ENCODE measurements at places on chromosomes 7 and 10.

DNA sequence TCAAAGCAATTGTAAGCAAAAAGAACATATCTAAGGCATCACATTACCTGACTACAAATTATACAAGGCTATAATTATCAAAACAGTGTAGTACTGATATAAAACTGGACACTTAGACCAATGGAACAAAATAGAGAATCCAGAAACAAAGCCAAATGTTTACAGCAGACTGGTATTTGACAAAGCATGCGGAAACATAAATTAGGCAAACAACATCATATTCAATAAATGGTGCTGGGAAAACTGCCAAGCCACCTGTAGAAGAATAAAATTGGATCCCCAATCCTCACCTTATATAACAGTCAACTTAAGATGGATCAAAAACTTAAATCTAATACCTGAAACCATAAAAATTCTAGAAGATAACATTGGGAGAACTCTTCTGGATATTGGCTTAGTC, 240.8 kb upstream of the POM121L12 start:
- no peak for DNase-seq

- no peak for DNase-seq
These were observed 29.5 kb downstream of the APBB1IP start for GRCh38 chr10:26467639-26468038.

DNA sequence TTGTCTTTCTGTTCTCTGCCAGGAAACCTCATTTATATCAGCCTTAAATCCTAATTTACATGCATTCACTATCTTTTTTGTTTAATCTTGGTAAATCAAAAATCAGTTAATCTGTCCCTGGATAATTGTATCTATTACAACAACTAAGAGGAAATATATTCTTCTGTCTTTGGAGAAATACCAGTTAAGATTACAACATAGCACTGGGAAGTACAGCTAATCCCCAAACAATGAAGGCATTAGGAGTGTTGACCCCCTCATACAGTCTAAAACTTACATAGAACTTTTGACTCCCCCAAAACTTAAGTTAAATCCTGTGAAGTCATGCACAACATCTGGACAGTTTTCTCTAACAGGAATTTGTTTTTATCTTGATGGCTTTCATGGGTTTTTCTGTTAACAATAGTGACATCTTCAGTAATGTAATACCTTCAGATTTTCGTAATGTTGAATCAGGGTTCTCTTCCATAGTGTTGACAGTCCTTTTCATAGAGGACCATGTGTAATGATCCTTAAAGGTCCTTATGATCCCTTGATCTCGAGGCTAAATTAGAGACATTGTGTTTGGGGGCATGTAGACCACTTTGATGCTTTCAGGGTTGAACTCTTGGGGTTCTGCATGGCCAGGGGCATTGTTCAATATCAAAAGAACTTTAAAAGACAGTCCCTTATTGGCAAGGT, 24.1 kb upstream of the ABCC2 start:
- DNase-seq = no peak

GRCh38 chr10:49610114-49610457, at the start of gene SLC18A3:
Gene SLC18A3, plus strand, starts transcription at chr10:49610310. Its CDS starts 431 bp downstream, at chr10:49610741.
- DNase-seq = no peak

- DNase-seq = no peak
These were observed 225.2 kb downstream of the ZWINT start for GRCh38 chr10:56135828-56136227.

DNA sequence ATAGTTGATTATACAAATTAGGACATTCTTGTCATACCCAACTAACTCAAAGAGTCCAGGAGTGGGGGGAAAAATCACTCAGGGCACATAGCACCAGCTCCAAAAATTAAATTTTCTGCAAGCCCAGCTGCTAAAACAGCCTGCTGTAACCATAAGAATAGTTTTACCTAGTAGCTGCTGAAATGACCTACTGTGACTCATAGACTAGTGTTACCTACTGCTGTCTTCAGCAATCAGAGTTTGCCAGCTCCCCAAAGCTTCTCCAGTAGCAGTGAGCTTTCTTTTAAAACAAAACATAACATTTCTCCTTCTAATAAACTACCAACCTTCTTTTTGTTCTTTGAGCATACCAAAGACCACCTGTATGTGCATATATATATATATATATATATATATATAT, 4.2 kb upstream of the ARHGAP12 start:
- no peak for DNase-seq

DNA sequence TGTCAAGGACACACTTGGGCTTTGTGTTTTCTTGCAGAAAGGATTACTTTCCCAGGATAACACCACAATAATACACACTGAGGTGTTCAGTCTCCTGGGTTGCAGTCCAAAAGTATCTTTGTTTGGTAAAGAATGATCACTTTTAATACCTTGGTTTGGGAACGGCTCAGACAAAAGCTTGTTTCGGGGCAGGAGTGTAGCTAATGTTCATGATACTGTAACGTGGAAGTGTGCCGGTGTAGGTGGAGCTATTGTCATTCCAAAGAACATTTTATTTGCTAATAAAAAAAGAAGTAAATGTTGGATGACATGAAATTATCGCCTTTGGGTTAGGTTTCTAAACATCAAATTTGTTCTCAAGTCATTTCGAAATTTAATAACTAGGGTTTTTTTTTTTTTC, 1.2 kb downstream of the EIF4H start:
- no peak for DNase-seq

DNA sequence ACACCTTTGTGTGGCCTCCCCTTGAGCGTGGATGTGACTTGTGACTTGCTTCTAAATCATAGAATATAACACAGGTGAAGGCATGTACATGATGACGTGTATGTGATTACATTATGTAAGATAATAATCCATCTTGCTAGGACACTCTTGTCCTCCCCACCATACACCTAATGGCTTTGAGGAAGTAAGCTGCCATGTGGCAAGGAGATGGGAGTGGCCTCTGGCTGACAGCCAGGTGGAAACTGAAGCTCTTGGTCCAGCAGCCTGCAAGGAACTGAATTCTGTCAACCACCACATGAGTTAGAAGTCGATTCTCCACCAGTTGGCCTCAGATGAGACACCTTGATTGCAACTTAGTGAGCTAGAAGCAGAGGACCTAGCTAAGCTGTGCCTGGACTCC, 67.4 kb upstream of the ELN start:
- no peak for DNase-seq

GRCh38 chr10:118272767-118273166, 69.4 kb downstream of the FAM204A start:
- DNase-seq = no peak

DNA sequence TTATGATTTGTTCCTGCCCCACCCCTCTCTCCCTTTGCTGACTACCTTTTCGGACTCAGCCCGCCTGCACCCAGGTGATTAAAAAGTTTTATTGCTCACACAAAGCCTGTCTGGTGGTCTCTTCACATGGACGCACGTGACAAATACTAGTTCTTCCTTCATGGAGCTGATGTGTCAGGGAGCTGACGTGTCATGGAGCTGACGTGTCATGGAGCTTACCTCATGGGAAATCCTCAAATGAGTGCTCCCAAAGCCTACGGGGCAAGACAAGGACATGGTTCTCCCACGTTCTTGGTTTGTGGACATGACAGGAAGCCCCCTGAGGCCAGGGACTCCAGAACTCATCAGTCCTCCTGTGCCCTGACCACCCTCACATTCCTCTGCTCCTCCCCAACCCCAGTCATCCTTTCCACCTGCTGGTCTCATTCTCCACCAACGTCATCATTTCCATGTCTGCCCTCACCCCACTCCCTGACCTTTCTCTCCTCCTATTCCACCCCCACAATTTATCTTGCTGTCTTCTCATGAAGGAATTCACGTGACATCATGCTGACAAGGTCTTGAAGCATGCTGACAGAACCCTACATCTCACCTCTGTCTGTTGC, 261.3 kb downstream of the TCERG1L start:
- DNase-seq = no peak

GRCh38 chr10:15158448-15158847, 10.0 kb downstream of the NMT2 start:
- DNase-seq = no peak

- no peak for DNase-seq
These were observed 22.6 kb downstream of the ENKUR start for GRCh38 chr10:24993237-24993958.
